ENCODE measurements at places on chromosomes 2 and 18. TPM values are rescaled to one million over a fixed set of nuclear protein-coding genes. Genes with fewer than 3 reads are reported as not detected.

Gene LIPG
- total RNA-seq: 1.5 TPM

Gene NEURL3
- not detected for total RNA-seq

Gene L3MBTL4
- 0.41 TPM for total RNA-seq

Gene ZNF519
- total RNA-seq: 6.5 TPM

Gene TEX44
- total RNA-seq: not detected

Gene BOLL
- total RNA-seq: not detected

GRCh38 chr2:40128796-40129195, 323.1 kb downstream of the SLC8A1 start:
- peaks cover 2% of the 10 kb centered on the region for H3K36me3 ChIP-seq
- peaks cover 64% of the 10 kb centered on the region for H3K4me1 ChIP-seq
- H3K4me3 ChIP-seq: no peak overlapping the region
- DNase-seq: no peak

DNA sequence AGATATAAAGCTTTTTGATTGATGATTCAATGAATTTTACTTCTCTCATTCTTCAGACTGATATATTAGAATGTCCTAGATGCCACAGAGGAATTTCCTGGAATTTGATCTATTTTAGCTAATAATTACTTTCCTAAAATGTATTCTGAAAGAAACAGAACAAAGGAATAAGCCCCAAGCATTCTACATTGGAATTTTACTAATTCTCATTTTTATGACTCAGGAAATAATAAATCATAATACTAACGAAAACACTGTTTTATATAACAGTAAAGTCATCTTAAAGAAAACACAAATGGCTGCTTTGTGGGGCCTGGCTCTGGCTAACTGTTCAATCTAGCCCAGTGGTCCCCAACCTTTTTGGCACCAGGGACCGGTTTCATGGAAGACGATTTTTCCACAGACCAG, 68.6 kb upstream of the LPIN2 start:
- no peak for DNase-seq
- peak overlapping the region; percentile 45 for H3K27ac ChIP-seq
- no peaks in the 10 kb centered on the region for H3K36me3 ChIP-seq
- peaks cover 31% of the 10 kb centered on the region for H3K4me1 ChIP-seq
- H3K27me3 ChIP-seq: no peaks in the 10 kb centered on the region

- no peak overlapping the region for H3K27ac ChIP-seq
- no peak for DNase-seq
- H3K4me3 ChIP-seq: no peak overlapping the region
Observed at GRCh38 chr2:221129657-221130056, 442.4 kb downstream of the EPHA4 start.

- no peaks in the 10 kb centered on the region for H3K27me3 ChIP-seq
- no peak overlapping the region for H3K4me3 ChIP-seq
- no peak overlapping the region for H3K27ac ChIP-seq
- H3K4me1 ChIP-seq: no peaks in the 10 kb centered on the region
Observed at GRCh38 chr18:52596748-52597435, 256.9 kb downstream of the DCC start.

DNA sequence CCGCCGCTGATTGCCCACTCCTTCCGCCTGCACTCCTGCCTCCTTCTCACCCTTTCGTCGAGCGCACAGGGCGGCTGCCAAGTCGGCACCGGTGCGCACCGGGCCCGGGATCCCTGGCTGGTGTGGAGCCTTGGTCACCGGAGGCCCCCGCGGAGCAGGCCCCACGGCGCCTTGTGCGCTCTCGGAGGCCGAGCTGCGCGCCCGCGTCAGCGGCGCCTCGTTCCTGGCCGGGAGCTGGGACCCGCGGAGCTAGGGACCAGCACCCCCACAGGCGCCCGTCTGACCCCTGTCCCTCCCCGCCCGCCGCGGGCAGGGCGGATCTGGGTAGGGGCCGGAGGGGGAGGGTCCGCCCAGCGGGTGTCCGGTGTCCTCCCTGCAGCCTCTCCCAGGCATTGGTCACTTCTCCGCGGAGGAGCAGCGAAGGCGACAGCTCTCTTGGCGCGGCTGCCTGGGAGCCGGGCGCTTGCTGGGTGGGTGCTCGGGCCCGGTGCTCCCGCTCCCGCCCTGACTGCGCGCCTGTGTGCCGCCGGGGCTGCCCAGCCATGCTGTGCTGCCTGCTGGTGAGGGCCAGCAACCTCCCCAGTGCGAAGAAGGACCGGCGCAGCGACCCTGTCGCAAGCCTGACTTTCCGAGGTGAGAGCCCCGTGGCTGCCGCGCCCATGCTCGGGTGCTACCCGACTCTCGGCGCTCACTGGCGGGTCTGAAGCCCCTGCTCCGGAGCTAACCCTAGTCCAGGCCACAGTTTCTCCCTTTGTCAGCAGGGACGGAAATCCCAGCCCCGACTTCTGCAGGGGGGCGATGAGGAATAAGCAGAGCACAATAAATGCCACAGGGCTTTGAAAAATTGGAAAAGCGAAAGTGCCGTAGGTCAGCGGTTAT, 13.2 kb downstream of the DYSF start:
- no peaks in the 10 kb centered on the region for H3K36me3 ChIP-seq
- H3K4me3 ChIP-seq: no peak overlapping the region
- peak overlapping the region; percentile 74 for H3K27ac ChIP-seq
- peaks cover 50% of the 10 kb centered on the region for H3K4me1 ChIP-seq

DNA sequence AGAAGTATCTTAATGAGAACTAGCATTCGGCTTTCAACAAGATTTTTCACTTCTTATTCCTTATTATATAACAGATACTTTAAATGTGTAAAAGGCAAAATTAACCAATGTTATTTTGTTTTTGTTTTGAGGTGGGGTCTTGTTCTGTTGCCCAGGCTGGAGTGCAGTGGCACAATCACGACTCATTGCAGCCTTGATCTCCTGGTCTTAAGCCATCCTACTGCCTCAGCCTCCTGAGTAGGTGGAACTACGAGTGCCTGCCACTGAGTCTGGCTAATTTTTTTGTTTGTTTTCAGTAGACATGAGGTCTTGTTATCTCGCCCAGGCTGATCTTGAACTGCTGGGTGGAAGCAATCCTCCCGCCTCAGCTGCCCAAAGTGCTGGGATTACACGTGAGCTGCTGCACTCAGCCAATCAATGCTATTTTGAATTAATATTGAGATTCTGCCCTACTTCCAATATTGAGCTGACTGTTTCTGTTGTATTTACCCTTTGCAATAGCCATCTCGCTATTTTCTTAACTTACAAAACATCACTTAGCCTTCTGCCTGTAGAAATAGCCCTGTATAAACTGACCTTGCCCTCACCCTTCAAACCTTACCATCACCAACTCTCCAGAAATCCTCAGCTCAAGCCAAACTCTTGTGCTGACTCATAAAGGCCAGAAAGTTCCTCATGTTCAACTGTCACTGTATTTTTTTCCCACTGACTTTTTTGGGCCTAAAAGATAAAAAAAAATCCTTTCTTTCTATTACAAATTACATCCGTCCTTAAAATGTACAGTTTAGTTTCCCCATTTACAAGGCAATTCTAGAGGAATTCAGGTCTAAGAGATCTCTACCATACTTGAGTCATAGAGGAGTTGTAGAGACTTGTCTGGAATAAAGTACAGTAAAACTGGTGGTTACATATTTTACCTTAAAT, 94.3 kb downstream of the OLA1 start:
- H3K4me3 ChIP-seq: no peak overlapping the region
- H3K27ac ChIP-seq: peak overlapping the region; percentile 14
- no peaks in the 10 kb centered on the region for H3K27me3 ChIP-seq
- DNase-seq: no peak
- H3K4me1 ChIP-seq: peaks cover 22% of the 10 kb centered on the region

DNA sequence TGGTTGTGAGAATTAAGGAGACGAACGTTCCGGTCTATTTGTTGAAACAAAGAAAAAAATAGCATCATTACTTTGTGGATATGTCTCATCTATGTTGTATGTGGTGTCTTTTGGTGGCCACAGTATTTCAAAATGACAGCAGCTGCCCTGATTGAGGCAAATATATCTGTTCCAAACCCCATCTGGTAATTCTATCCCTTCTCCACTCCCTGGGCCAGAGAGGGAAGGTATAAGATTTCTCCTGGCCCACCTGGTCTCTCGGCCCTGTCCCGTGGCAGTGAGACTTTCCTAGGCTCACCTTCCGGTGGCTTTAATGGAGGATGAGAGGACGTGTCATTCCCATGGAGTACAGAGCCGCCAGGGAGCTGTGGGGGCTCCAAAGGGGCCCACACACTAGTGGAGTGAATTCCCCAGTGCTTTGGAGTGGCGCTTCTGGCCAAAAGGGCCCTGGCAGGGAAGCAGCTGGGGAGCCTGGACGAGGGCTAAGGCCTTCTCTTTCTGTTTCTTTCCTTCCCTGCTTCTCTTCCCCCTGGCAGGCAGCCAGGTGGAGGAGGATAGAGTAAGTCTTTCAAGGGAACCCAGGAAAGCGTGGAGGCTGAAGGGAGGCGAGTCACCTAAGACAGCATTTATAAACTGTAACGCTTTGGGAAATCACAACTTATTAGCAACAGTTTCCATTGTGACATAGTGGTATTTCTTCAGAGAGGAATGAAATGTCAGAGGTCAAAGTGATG, 5.6 kb downstream of the FOSL2 start:
- H3K27ac ChIP-seq: no peak overlapping the region
- peaks cover 21% of the 10 kb centered on the region for H3K4me1 ChIP-seq
- no peak for DNase-seq
- no peaks in the 10 kb centered on the region for H3K27me3 ChIP-seq
- peaks cover 13% of the 10 kb centered on the region for H3K36me3 ChIP-seq
- no peak overlapping the region for H3K4me3 ChIP-seq

GRCh38 chr2:47564129-47564528, 161.2 kb downstream of the MSH2 start:
- peaks cover under 1% of the 10 kb centered on the region for H3K4me1 ChIP-seq
- no peak for DNase-seq
- no peaks in the 10 kb centered on the region for H3K36me3 ChIP-seq

DNA sequence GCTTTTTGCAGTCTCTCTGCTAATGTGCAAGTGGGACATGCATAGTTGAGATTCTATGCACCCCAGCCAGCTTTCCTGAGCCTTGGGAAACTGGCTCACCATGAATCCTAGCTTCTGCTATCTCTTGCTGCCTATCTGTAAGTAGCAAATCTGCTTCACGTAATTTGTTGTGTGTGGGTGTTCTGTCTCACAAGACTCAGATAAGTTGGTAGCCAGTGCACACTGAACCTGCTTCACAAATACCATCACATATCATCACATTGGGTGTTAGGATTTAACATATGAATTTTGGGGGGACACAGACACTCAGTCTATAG, 13.9 kb upstream of the VRK2 start:
- H3K27ac ChIP-seq: no peak overlapping the region
- H3K27me3 ChIP-seq: no peaks in the 10 kb centered on the region
- no peak for DNase-seq
- H3K4me3 ChIP-seq: no peak overlapping the region
- H3K4me1 ChIP-seq: peaks cover 10% of the 10 kb centered on the region

GRCh38 chr2:172281648-172282570, 145.5 kb upstream of the ITGA6 start:
- peak overlapping the region; percentile 92 for H3K27ac ChIP-seq
- no peaks in the 10 kb centered on the region for H3K36me3 ChIP-seq
- H3K4me1 ChIP-seq: peaks cover 32% of the 10 kb centered on the region
- no peak overlapping the region for H3K4me3 ChIP-seq

DNA sequence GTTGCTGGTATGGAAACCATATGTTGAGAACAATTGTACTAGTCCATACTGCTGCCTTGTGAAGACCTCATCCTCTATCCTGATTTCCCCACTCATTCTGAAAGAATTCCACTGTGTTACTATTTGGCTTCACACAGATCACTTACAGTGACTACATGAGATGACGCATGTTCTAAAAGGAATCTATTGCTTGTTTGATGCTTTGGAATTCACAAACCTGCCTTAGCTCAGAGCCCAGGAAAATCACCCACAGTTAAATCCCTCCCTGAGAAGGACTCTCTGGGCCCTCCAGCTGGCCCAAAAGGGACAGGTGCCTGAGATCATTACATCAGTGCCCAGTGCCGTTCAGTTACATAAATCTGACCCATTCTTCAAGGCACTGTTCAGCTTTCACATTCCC, 45.3 kb downstream of the KLHL29 start:
- peak overlapping the region; percentile 71 for H3K27ac ChIP-seq
- no peaks in the 10 kb centered on the region for H3K27me3 ChIP-seq
- H3K4me1 ChIP-seq: peaks cover 41% of the 10 kb centered on the region

- peaks cover 3% of the 10 kb centered on the region for H3K27me3 ChIP-seq
- no peak overlapping the region for H3K4me3 ChIP-seq
- H3K36me3 ChIP-seq: no peaks in the 10 kb centered on the region
- H3K27ac ChIP-seq: no peak overlapping the region
- H3K4me1 ChIP-seq: no peaks in the 10 kb centered on the region
- DNase-seq: no peak
Observed at GRCh38 chr2:166895243-166895642, 7.0 kb downstream of the XIRP2 start.

DNA sequence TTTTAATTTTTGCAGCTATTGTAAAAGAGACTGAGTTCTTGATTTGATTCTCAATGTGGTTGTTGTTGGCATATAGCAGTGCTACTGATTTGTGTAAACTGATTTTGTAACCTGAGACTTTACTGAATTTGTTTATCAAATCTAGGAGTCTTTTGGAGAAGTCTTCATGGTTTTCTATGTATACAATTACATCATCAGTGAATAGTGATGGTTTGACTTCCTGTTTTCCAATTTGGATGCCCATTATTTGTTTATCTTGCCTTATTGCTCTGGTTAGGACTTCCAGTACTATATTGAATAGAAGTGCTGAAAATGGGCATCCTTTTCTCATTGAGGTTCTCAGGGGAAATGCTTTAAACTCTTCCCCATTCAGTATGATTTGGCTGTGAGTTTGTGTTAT, 99.7 kb downstream of the GULP1 start:
- H3K36me3 ChIP-seq: peaks cover 5% of the 10 kb centered on the region
- no peak overlapping the region for H3K27ac ChIP-seq
- peaks cover 3% of the 10 kb centered on the region for H3K4me1 ChIP-seq
- no peaks in the 10 kb centered on the region for H3K27me3 ChIP-seq

DNA sequence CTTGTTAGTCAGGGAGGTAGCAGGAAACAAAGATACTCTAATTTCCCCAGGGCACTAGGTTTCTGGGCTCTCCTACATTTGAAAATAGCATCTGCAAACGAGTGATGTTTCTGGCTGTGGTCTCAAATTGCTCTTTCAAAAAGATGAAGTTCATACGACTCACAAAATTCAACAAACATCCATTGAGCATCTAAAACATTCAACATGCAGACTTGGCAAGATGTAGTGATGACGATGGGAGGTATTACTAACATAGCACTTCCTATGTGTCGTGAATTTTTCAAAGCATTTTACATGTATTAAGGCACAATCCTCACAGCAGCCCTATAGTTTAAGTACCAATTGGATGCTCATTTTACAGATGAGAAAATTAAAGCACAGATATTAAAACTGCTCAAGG, 5.2 kb downstream of the CCBE1 start:
- no peak overlapping the region for H3K27ac ChIP-seq
- peaks cover 34% of the 10 kb centered on the region for H3K4me1 ChIP-seq
- H3K4me3 ChIP-seq: no peak overlapping the region

GRCh38 chr18:48219810-48220499, 189.2 kb downstream of the ZBTB7C start:
- no peak overlapping the region for H3K27ac ChIP-seq
- no peak overlapping the region for H3K4me3 ChIP-seq
- peaks cover 2% of the 10 kb centered on the region for H3K36me3 ChIP-seq
- H3K4me1 ChIP-seq: no peaks in the 10 kb centered on the region
- H3K27me3 ChIP-seq: peaks cover 26% of the 10 kb centered on the region

All from chondrocyte (in vitro differentiated cells).